ENCODE measurements at places on chromosomes 6 and 20.

GRCh38 chr20:34557936-34558319 is 590 bp upstream of the MAP1LC3A start:
- DNase-seq = no peak

DNA sequence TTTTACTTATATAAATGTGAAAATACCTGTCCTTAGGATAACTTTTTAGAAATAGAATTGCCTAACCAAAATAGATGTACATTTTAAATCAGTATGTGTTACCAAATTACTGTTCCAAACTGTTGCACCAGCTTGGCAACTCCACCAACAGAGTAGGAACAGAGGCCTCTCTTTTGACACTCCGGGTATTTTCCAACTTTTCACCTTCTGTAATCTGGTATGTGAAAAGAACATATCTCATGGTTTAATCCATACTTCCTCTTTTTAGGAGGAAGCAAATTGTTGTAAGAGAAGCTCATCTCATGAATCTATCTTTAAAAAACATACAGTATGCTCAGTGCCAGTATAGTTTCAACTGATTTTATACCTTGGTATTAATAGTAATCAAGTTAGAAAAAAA is 24.9 kb downstream of the RNF144B start:
- DNase-seq = no peak

GRCh38 chr20:11642866-11643265 is 274.8 kb upstream of the BTBD3 start:
- DNase-seq = no peak

GRCh38 chr6:151313066-151313491 is 73.3 kb downstream of the AKAP12 start:
- DNase-seq = no peak

DNA sequence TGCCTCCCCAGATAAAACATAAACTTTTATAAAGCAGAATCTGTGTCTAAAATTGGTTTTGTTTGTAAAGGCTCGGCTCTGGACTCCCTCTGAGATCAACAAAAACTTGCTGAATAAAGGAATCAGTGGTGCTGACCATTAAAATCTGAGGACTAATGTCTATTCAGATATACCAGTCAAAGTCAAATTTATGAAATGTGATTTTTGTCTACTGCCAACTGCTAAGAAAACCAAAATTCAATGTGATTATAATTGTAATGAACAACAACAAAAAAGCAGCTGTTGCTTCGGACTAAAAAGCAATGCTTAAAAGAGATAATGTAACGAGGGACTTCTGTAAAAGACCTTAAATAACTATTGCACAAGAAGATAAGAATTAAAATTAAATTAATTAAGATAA is 26.6 kb downstream of the PRKN start:
- DNase-seq = no peak
